Stimulated activated CD4-positive, alpha-beta T cell treated with anti-CD3 and anti-CD28 coated beads, Interleukin-15, amount 100 ng/mL, for 1 hour (primary cell): ENCODE measurements at places on chromosomes 6 and 20.

DNA sequence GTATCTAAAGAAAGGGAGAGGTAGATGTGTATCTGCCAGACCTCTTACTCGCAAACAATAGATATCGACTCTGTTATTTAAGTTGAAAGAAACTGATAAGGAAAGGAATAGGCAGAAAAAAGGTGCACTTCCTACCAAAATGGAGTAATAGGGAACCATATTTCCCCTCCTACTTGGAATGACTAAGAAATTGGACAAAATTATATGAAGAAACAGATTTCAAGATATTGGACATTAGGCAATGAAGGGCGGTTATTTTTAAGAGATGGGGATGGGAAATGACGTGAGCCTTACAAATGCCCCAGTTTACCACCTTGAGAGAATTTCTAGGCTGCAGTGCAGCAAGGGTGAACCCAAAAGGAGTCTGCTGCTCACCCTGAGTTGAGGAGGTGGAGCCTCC lies 108.9 kb downstream of the ADTRP start:
- no peak for DNase-seq

DNA sequence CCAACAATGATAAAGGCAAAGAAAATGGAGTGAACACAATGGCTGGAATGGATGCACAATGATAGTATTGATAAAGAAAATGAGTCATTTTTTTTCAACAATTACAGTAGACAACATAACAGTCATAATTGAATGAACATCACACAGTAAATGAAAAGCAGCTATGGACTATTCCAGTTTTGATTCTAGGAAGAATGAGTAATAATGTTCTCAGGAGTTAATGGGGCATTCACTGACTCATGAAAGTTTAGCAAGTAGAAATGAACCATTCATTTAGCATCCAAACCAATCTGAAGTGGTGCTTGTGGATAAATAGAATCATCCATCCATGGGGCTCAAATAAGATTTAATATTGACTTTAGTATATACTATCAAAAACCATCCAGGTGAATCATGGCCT lies 1029.5 kb upstream of the GJE1 start:
- no peak for DNase-seq

DNA sequence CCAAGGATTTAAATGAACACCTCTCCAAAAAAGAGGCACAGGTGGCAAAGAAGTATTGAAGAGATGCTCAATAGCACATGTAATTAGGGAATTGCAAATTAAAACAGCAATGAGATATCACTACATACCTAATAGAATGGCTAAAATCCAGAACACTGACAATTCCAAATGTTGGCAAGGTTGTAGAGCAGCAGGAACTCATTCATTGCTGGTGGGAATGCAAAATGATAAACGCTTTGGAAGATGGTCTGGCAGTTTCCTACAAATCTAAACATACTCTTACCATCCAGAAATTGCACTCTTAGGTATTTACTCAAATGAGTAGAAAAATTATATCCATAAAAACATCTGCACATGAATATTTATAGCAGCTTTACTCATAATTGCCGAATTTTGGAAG lies 17.0 kb downstream of the CD93 start:
- DNase-seq = no peak

GRCh38 chr6:52634211-52634610 lies 36.7 kb upstream of the TMEM14A start:
- DNase-seq = no peak

DNA sequence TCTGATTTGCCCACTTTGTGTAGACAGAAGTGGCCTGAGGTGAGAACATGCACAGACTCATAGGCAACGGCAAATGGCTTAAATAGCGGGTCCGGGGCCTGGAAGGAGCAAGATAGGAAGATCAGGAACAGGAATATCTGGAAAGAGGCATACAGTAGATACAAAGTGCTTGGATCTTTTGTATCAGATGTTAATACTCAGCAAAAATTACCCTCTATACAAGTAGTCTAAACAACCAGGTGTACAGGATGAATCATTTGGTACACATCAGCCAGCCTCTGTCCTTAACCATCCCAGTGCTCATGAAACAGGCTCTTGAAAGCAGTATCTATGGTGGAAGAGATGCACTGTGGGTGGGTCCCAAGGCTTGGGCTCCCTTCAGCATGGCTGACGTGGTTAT lies 28.9 kb upstream of the HLA-C start:
- DNase-seq = no peak

GRCh38 chr6:75098709-75099108 lies 107.1 kb downstream of the COL12A1 start:
- no peak for DNase-seq

DNA sequence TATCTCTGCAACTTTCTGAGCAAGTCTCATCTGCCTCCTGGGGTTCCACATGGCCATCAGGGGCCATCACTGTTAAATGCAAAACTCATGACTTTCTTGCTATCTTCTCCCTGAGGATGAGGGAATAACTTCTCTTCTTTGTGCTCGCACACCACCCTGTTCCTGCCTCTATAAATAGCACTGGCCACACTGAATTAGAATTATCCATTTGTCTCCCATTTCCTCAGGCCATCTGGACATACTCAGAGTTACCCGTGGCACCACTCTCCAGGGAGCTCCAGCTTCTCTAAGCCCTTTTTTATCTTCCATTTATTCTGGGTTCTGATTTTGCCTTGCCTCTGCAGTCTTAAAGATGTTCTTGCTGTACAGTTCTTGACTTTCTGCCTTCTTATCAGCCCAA lies 72.8 kb upstream of the ECI2 start:
- DNase-seq = no peak

- peak; percentile 24 for DNase-seq
These were observed 16.9 kb upstream of the PTCRA start for GRCh38 chr6:42898891-42899361.

DNA sequence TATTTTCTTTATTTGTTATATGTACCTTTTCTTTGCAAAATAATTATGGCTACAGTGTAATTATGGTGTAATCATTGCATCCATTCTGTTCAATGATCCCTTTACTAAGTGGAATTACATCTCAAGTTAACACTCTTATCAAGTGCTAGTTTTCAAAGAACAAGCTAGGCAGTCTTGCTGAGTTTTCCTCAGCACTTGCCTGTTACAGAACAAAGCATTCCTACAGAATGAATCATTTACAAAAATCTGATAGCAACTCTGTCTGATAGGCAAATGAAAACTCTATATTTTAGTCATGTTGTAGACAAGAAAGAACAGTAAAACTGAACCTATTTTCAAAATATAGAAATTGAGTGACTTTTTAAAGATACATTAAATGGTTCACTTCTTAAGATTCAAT lies 109.8 kb upstream of the POU3F2 start:
- no peak for DNase-seq

DNA sequence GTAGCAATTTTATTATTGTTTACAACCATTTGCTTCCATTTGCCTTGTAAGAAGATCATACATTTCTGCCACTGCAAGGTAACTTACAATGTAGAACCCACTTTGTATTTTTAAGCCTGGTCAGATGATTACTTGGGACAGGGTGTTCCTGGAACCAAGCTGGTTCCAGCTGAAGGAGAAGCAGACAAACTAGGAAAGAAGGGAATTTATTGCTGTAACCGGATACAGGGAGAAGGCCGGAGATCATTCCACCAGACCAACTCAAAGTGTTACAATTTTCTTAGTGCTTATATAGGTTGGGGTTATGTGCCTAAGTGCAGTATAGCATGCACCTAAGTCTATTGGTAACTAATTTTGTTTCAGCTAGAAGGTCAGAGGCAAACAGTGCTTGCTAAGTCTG lies 104.4 kb downstream of the MANEA start:
- no peak for DNase-seq

DNA sequence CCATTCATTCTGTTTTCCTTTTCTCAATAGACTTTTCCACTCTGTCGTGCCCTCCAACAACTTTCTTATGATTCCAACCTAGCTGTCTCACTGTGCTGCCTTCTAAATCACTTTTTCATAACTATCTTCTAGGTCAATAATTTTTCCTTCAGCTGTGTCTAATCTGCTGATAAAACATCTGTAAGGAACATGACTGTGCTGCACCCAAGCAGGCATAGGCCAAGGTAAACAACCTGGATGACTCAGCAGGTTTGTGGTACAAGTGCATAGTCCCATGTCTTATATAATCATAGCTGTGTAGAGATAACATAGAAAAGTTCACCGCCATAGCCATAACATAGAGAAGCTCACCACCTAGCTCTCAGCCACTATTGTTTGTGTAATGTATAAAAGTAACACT lies 332.3 kb downstream of the PLCB1 start:
- no peak for DNase-seq

DNA sequence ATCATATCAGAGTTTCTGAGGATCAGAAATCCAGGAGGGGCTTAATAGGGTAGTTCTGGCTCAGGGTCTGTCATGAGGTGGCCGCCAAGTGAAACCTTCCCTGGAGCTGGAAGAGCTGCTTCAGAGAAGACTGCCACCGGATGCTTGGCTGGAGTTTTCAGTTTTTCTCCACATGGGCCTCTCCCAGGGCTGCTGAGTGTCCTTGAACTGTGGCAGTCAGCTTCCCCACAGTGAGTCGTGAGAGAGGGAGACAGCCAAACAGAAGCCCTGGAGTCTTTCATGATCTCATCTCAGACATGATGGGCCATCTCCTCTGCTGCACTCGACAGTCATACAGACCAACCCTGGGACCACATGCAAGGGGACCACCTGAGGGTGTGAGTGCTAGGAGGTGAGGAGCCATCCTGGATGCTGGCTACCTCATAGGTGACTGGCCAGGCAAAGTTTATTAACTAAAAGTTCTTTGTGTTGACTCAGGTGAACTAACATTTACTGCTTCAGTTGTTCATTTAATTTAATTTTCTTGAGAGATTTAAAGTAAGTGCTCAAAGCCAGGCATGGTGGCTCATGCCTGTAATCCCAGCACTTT lies 71.5 kb downstream of the SHLD1 start:
- no peak for DNase-seq

- no peak for DNase-seq
These were observed 159.6 kb downstream of the SYNDIG1 start for GRCh38 chr20:24628985-24629384.

DNA sequence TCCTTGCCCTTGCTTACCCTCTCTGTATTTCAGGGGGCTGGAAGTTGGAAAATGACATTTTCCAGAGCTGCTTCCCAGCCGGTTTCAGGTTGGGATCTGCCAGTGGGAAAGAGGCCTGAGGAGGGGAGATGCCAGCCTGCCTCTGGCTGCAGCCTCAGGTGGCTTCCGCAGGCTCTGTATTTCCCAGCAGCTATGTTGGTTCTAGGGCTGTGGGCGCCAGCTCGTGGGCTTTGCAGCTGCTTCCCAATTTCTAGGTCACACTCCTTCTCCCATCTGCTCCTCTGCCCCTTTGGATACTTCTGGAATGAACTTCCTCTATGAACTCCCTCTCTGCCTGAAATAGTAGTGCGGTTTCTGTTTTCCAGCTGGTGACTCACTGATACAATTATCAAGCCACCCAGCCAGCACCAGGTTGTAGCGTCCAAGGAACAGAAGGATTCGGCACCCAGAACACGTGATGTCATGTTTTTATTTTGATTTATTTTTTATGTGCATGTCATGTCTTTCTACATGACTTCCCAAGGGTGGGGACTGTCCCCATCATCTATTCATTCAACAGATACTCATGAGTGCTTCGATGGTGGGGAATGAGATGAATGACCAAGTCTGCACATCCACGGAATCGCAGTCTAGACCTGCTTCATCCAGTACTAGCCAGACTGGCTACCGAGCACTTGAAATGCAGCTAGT lies 38.0 kb downstream of the TGM2 start:
- no peak for DNase-seq
